ENCODE measurements at places on chromosomes 5 and 9. TPM values are rescaled to one million over a fixed set of nuclear protein-coding genes. Genes with fewer than 3 reads are reported as not detected.

The IFNE gene
- total RNA-seq, result 18.2 TPM

The OR1J2 gene
- total RNA-seq, result not detected

The CAPSL gene
- total RNA-seq, result not detected

The MARCOL gene
- not detected for total RNA-seq

The LCN2 gene
- total RNA-seq, result 6.5 TPM

The BTNL3 gene
- total RNA-seq, result not detected

The SAXO1 gene
- total RNA-seq, result not detected
